ENCODE measurements at places on chromosomes 11 and 22. TPM values are rescaled to one million over a fixed set of nuclear protein-coding genes. Genes with fewer than 3 reads are reported as not detected.

FGF4 gene
- total RNA-seq, result not detected

PATE4 gene
- not detected for total RNA-seq

GAL3ST3 gene
- total RNA-seq, result 7.4 TPM

DNA sequence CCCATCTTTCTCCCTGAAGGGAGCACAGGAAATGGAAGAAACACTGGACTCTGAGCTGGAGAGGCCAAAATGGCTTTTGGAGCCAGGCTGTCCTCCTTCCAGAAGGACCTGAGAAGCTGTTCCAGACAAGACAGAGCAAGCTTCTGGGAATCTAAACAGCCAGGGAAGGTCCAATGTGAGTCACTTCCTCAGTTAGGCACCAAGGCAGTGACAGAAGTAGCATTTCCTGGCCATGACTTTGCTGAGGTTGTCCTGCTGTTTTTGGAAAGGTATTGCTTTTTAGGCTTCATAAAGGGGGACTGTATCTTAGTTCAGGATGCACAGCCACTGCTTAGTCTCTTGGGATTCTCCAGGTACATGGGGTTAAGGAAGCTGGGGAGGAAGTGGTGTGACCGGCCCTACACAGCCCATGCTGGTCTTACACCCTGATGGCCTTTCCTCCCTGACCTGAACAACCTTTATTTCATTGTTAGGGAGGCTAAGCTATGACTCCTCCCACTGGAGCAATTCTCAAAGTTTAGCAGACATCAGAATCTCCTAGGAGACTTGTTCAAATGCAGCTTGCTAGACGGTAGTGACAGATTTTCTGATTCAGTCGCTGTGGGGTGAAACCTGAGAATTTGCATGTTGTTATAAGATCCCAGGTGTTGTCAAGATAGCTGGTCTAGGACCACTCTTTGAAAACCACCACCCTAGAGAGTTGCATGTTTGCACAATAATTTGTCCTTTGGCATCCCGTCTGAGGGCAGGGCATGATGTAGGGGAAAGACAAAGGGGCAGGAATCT lies 6.8 kb upstream of the INSC start:
- DNase-seq, result peak; percentile 60
- no peaks in the 10 kb centered on the region for H3K27me3 ChIP-seq
- no peaks in the 10 kb centered on the region for H3K36me3 ChIP-seq
- no peaks in the 10 kb centered on the region for H3K4me1 ChIP-seq
- H3K4me3 ChIP-seq, result no peak overlapping the region

- H3K36me3 ChIP-seq, result no peaks in the 10 kb centered on the region
- DNase-seq, result no peak
- H3K4me1 ChIP-seq, result no peaks in the 10 kb centered on the region
- no peak overlapping the region for H3K27ac ChIP-seq
- H3K4me3 ChIP-seq, result no peak overlapping the region
These were observed 134.3 kb downstream of the BUD13 start for GRCh38 chr11:116638463-116638862.

DNA sequence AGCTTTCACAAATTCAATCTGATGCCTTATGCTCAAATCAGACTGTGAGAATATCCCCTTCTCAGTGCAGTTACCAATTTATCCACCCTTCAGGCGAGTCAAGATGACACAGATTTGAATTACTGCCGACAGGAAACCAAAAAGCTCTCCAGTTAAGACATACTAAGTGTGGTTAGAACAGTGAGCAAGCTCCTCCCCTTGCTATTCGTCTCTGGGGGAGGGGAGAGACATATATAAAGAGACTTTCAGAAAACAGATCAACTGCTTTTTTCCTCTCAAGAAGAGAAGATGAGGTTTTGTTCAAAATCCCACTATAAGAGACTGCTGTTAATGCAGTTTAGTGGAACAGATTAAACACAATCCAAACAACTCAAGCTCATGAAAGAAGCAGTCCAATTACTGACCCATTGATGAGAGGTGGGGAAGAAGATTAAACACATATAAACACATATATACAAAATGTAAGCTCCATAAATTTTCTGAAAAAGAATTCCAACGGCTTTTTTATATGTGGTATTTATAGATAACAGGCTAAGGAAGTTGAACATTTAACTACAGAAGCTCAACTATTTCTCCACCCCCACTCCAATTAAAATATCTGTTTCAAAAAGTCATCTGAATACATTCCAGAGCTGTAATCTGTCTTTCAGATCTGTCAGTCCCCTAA lies 102.7 kb downstream of the MRTFA start:
- H3K27me3 ChIP-seq, result no peaks in the 10 kb centered on the region
- H3K4me1 ChIP-seq, result peaks cover 31% of the 10 kb centered on the region
- H3K36me3 ChIP-seq, result no peaks in the 10 kb centered on the region
- peak overlapping the region; percentile 17 for H3K4me3 ChIP-seq
- no peak for DNase-seq

DNA sequence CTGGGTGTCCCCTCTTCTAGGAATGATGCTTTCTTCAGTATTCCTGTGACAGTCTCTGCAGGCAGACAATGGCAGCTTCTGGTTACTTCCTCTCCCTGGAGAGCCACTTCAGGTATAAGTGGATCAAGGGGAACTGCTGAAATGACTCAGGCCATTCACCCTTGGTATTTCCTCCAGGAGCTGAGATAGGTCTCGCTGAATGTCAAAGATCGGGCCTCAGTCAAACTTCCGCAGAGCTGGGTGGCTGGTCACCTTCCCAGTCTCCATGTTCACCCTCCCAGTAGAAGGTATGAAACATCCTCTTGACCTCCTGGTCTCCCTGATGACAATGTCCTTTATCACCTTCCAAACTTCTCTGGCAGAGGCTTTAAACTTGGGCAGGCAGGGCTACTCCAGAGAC lies 1.8 kb upstream of the ANKK1 start:
- H3K27ac ChIP-seq, result no peak overlapping the region
- H3K36me3 ChIP-seq, result no peaks in the 10 kb centered on the region
- H3K4me3 ChIP-seq, result no peak overlapping the region
- H3K4me1 ChIP-seq, result peaks cover 9% of the 10 kb centered on the region

- no peak overlapping the region for H3K27ac ChIP-seq
- no peaks in the 10 kb centered on the region for H3K36me3 ChIP-seq
- DNase-seq, result no peak
- no peak overlapping the region for H3K4me3 ChIP-seq
- no peaks in the 10 kb centered on the region for H3K27me3 ChIP-seq
These were observed 35.0 kb downstream of the ARL14EP start for GRCh38 chr11:30357872-30358271.

- no peaks in the 10 kb centered on the region for H3K36me3 ChIP-seq
- H3K27ac ChIP-seq, result no peak overlapping the region
- H3K27me3 ChIP-seq, result no peaks in the 10 kb centered on the region
- H3K4me1 ChIP-seq, result peaks cover 16% of the 10 kb centered on the region
- H3K4me3 ChIP-seq, result no peak overlapping the region
- DNase-seq, result peak; percentile 93
These were observed 24.2 kb downstream of the PPFIBP2 start for GRCh38 chr11:7538031-7538430.

- no peak for DNase-seq
- H3K4me1 ChIP-seq, result no peaks in the 10 kb centered on the region
- H3K4me3 ChIP-seq, result no peak overlapping the region
- H3K27me3 ChIP-seq, result no peaks in the 10 kb centered on the region
These were observed 195.9 kb downstream of the SPON1 start for GRCh38 chr11:14158393-14158792.

DNA sequence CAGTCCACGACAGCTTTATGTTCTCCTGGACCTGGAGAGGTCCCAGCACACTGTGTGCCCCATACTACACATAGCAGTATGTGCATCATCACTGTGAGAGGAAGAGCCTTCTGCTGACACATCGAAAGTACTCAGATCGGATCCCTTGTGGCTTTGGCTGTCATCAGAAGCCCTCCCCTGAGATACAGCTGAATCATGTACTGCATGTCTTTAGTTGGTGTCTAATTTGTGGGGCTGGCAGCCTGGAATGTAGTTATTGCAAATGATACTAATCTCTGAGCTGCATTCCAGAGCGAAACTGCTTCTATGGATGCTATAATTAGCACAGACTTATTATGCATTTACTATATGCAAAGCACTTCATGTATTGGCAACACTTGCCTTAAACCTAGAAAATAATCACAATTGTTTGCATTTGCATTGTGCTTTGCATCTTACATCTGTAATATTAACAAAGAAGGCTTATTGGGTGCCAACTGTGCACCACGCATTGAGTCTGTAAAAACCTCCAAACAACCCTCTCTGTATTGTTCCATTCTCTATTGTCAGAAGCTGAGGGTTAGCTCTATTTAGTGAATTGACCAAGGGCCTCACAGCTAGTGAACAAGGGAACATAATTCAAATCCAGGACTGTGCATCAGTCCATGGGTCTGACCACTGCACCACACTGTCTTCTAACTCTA lies 89.2 kb upstream of the CRTAM start:
- no peak overlapping the region for H3K27ac ChIP-seq
- peaks cover 3% of the 10 kb centered on the region for H3K27me3 ChIP-seq
- no peaks in the 10 kb centered on the region for H3K4me1 ChIP-seq
- H3K36me3 ChIP-seq, result no peaks in the 10 kb centered on the region
- no peak overlapping the region for H3K4me3 ChIP-seq

GRCh38 chr22:26437694-26438392 lies 8.8 kb downstream of the ASPHD2 start:
- H3K36me3 ChIP-seq, result no peaks in the 10 kb centered on the region
- H3K27ac ChIP-seq, result no peak overlapping the region
- H3K27me3 ChIP-seq, result no peaks in the 10 kb centered on the region
- H3K4me1 ChIP-seq, result no peaks in the 10 kb centered on the region
- no peak for DNase-seq
- H3K4me3 ChIP-seq, result no peak overlapping the region

DNA sequence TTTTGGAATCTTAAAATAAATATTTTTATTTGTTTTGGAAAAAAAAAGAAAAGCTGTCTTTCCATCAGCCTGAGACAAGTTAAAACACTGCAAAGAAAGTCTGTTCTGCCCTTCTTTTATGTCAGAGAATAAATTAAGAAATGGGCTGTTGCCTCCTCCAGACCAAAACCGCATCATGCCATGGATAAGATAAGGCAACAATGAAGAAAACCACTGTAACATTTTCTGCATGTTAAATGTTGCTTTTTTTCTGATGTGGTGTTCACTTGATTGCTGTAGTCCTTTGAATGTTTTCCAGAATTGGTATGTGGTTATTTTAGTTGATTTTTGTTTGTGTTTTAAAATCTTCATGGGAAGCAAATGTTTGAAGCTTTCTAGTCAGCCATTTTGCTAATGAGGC lies 319.2 kb upstream of the CNTN5 start:
- H3K4me3 ChIP-seq, result no peak overlapping the region
- H3K27ac ChIP-seq, result no peak overlapping the region
- H3K27me3 ChIP-seq, result no peaks in the 10 kb centered on the region
- H3K4me1 ChIP-seq, result no peaks in the 10 kb centered on the region
- DNase-seq, result no peak

DNA sequence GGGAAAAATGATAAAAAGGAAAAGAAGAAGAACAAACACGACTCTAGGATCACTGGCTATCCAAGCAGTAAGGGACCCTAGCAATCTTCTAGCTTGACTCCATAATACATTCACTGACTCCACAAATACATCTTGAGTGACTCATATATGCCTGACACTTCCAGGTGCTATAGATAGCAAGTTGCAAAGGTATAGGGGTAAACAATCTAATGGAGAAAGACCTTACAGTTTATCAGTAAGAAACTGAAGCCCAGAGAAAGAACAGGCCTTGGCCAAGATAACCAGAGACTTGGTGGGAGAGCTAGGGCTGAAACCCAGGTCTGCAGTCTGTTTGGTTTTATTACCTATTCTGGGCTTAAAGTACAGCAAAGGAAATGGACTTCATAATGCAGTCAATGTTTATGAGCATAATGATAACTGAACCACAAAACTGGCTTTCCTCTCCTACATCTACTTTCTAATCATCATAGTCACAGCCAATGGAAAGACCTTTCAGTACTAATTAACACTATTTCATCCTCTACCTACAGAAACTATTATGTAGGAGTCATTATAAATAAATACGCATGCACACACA lies 19.7 kb upstream of the SLC5A1 start:
- no peak overlapping the region for H3K27ac ChIP-seq
- peaks cover 11% of the 10 kb centered on the region for H3K27me3 ChIP-seq
- DNase-seq, result no peak
- H3K36me3 ChIP-seq, result no peaks in the 10 kb centered on the region
- H3K4me3 ChIP-seq, result no peak overlapping the region

DNA sequence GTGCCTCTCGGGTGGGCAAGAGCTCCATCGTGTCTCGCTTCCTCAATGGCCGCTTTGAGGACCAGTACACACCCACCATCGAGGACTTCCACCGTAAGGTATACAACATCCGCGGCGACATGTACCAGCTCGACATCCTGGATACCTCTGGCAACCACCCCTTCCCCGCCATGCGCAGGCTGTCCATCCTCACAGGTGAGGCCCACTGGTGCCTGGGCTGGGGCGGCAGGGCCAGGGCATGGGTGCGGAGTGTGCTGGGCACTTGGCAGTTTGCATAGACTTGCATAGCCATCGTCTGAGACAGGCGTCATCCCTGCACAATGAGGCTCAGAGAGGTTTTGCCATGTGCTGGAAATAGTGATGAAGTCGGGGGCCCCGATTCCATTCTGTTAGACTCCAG lies 6.3 kb downstream of the RASD2 start:
- no peak for DNase-seq
- H3K27me3 ChIP-seq, result no peaks in the 10 kb centered on the region
- H3K36me3 ChIP-seq, result peaks cover 40% of the 10 kb centered on the region
- H3K4me1 ChIP-seq, result peaks cover 59% of the 10 kb centered on the region
- no peak overlapping the region for H3K4me3 ChIP-seq

- no peak overlapping the region for H3K27ac ChIP-seq
- H3K4me1 ChIP-seq, result no peaks in the 10 kb centered on the region
- DNase-seq, result no peak
These were observed 172.4 kb upstream of the C11orf87 start for GRCh38 chr11:109249597-109249996.

- H3K4me3 ChIP-seq, result no peak overlapping the region
These were observed 56.8 kb upstream of the SHANK2 start for GRCh38 chr11:71309181-71309580.

DNA sequence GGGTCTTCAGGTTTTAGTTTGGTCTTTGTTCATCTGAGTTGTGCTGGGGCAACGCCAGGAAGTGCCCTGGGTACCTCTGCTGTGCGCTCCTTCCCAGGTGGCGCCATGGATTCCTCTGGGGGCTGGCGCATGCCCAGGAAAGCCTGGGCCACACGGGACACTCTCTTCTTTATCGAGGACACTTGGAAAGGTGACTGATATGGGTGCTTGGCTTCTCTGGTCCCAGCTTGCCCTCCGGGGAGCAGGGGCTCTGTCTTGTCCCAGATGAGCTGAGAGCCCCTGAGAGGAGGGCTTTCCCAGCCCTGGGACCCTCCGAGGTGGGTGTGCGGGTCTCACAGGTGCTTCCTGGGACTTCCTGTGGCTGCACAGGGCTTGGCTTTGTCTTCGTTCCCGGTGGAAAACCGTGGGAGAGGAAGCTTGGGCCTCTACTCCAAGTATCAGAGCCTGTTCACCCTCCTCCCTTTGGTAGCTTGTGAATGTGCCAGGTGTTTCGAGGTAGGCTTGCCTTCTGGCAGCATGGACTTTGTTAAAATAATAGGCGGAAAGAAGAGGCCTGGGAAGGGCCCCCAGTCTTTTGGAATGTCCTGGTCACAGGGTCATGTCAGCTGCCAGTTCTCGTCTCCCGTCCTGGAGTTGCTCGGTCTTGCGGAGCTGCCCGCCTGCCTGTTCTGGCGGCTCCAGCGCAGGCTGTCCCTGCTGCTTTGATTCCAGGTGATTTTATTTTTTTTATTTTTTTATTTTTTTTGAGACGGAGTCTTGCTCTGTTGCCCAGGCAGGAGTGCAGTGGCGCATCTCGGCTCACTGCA lies 10.1 kb upstream of the NEAT1 start:
- peaks cover 47% of the 10 kb centered on the region for H3K36me3 ChIP-seq
- peaks cover 27% of the 10 kb centered on the region for H3K4me1 ChIP-seq
- peak overlapping the region; percentile 38 for H3K27ac ChIP-seq
- DNase-seq, result no peak

GRCh38 chr11:31422703-31423102 lies 53.0 kb downstream of the DNAJC24 start:
- no peaks in the 10 kb centered on the region for H3K4me1 ChIP-seq
- no peak for DNase-seq
- H3K27ac ChIP-seq, result no peak overlapping the region
- H3K27me3 ChIP-seq, result no peaks in the 10 kb centered on the region

Measured in esophagus muscularis mucosa (tissue), 4 donors.